ENCODE measurements at places on chromosomes 1 and 21.

GRCh38 chr1:223754681-223755431 lies 42.5 kb downstream of the CAPN2 start:
- DNase-seq, result no peak

- DNase-seq, result no peak
Measured at GRCh38 chr1:156750711-156751450, 594 bp downstream of the HDGF start.

DNA sequence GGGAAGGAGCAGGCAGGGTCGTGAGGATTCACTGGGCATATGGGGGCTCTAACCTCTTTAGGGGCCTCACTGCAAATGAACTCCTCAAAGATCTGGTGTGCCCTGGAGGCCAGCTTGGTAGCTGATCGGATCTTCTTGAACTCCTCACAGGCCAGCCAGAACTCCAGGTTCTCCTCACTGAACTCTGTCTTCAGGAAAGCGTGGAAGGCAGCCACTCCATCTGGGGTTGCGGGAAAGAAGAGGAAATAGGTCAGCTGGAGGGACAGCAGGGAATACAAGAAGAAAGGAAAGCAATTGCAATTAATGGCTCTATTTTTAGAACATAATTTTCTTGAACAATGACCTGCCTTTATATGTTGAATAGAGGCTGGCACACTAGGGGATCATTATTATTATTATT lies 2.3 kb downstream of the RGS16 start:
- DNase-seq, result no peak

DNA sequence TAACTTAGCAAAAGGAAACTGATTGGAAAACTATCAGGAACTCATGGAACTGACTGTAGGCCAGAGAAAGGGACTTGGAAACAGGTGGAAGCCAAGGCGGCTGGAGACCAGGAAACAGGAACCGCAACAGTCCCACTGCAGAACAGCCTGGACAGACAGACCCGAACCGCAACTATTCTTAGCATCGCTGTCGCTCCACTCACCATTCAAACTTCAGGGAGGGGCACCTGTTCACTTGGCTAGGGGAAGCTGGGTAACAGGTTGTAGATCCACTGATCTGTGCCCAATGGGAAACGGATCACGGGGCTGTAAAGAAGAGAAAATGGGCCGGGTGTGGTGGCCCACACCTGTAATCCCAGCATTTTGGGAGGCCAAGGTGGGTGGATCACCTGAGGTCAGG lies 61.9 kb downstream of the CLSTN1 start:
- DNase-seq, result no peak

GRCh38 chr1:117167402-117167801 lies 43.3 kb downstream of the VTCN1 start:
- no peak for DNase-seq

- peak; percentile 42 for DNase-seq
Measured at GRCh38 chr21:26136671-26137070, 33.9 kb downstream of the APP start.

DNA sequence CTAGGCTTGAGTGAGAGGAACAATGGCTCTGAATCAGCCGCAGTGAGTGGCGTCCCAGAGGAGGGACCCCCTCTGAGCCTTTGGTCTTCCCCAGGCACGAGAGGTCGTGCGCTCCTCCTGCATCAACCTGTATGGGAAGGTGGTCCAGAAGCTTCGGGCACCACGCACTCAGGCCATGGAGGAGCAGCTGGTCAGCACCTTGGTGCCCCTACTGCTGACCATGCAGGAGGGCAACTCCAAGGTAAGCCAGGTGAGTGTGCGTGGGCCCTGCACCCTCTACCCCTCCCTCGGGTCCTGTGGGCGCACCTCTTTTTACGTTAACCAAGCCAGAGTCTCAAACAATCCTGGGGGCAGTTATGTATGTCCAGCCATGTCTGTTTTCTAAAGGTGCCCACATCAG lies 13.7 kb upstream of the TTC4 start:
- no peak for DNase-seq

GRCh38 chr1:236129306-236129705 lies 13.0 kb upstream of the GPR137B start:
- no peak for DNase-seq

DNA sequence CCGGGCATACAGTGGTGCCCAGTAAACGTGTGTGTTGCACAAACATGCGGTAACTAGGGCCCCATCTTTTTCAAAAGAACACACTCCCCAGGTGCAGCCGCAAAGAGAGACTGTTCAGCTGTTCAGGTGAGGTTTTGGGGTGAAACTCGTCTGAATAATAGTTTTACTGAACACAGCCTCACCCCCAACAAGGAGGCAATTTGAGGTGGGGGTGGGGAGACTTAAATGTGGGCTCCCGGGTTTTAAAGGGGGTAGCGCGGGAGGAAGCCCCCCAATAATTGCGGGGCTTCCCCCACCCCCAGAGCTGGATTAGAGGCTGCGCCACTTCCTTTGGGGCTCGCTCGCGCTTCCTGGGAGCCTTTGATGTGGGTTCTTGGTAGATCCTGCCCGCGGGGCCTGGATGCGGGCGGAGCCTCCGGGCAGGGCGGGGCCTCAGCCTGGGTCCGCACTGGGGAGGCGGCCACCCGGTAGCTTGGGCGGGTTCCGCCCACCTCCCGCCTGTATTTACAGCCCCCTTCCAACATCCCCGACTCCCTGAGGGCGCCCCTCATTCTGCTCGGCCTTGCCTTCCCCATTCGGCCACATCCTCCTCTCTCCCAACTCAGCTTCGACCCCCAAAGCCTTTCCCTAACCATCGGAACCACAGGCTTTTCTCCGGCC lies 6.4 kb upstream of the EPHA2 start:
- DNase-seq, result no peak

DNA sequence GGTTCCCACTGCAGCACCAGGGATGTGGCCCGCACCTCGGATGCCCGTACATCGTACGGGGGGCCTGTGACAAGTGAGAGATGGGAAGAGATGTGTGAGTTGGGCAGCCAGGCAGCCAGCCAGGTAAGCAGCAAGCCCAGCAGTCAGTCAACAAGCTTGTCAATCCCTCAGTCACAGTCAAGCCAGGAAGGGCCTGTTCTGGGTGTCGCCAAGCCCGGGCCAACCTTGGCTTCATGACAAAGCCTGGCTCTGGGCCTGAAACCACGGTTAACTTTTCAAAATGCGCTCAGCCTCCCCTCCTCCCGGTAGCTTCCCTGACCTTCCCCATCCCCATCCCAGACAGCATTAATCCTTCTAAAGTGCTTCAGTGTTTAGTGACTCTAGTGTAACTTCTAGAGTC lies 31.8 kb downstream of the MYOM3 start:
- DNase-seq, result no peak

GRCh38 chr1:201053155-201053860 lies 29.8 kb upstream of the KIF21B start:
- no peak for DNase-seq

DNA sequence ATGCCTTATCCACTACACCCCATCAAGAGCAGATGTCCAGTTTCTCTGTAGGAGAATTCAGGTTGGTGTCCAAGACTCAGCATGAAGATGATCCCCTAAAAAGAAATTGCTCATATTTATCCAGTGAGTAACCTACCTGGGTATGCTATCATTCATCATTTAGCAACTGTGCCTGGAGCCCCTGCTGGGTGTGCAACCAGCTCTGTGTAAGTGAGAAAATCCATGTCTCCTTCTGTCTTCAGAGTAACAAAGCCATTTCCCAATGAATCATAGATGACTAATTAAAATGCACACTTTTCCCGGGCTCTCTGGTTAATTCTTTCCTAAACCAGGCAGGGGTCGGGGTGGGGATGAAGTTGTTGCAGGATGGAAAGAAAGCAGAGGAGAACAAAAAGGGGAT lies 35.8 kb downstream of the OLFML3 start:
- peak; percentile 28 for DNase-seq

- no peak for DNase-seq
Measured at GRCh38 chr1:64861611-64862010, 104.7 kb downstream of the JAK1 start.

DNA sequence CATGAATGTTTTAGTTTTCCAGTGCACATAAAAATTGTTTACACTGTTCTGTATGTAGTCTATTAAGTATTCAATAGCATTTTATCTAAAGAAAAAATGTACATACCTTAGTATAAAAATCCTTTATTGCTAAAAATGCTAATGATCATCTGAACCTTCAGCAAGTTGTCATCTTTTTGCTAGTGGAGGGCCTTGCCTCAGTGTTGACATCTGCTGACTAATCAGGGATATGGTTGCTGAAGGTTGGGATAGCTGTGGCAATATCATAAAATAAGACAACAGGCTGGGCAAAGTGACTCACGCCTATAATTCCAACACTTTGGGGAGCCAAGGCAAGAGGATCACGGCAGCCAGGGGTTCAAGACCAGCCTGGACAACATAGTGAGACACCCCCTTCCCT lies 9.0 kb downstream of the DYNLT5 start:
- DNase-seq, result no peak

GRCh38 chr1:235025422-235025984 lies 103.1 kb downstream of the TOMM20 start:
- DNase-seq, result no peak

- no peak for DNase-seq
Measured at GRCh38 chr1:32073299-32074229, 825 bp downstream of the TMEM39B start.

DNA sequence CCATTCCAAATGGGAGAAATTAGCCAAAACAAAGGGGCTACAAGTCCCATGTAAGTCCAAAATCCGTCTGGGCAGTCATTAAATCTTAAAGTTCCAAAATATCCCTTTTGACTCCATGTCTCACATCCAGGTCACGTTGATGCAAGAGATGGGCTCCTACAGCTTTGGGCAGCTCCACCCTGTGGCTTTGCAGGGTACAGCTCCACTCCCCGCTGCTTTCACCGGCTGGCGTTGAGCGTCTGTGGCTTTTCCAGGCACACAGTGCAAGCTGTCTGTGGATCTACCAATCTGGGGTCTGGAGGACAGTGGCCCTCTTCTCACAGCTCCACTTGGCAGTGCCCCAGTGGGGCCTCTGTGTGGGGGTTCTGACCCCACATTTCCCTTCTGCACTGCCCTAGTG lies 130.2 kb downstream of the TPR start:
- no peak for DNase-seq

DNA sequence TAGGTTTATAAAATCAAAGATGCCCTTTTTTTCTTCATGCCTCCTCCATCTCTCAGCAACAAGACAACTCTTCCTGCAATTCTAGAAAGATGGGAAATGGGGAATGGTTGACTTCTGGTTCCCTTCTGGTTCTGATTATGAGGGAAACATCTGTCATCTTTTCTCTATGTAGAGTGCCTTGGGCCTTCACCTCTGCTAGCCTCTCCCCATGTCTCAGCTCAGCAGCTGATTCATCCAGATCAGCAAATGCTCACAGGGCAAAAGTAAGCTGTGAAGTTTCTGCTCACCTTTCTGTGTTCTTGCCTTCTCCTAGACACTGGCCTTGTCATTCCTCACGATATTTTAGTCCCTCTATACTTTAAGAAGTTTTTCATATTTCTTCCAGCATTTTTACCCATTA lies 17.8 kb upstream of the BECN2 start:
- DNase-seq, result no peak

DNA sequence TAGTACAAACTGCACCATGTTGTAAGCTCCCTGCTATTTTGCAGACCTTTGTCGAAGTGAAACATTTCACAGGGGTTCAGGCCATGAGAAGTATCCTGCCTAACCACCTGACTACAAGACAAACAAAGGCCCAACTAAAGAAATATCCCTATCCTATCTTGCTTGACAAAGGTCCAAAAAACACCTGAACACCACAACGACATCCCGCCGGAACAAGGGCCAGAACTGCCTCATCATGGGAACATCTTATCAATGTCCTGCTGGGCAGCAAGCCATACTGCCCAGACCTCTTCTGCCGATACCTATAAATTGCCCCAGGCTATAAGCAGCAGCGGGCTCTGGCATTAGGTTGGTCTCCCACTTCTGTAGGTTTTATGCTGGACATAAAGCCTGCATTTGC lies 12.3 kb downstream of the MYSM1 start:
- no peak for DNase-seq

DNA sequence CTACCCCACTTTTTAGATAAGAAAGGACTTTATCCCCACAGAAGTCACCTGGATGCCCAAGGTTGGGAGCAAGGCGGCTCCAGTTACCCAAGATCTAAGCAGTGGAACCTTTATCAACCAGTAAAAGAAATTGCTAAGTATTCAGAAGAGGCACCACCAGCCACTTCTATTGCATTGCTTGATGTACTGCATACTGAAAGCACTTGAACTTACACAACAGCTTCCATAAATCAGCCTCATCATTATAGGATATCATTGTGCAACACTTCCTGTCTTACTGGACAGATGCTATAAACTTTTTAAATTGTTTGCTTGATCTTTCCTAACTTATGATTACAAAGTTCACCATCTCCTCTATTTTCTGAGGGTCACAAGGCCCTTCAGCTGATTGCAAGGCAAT lies 642.7 kb upstream of the CXADR start:
- DNase-seq, result no peak

DNA sequence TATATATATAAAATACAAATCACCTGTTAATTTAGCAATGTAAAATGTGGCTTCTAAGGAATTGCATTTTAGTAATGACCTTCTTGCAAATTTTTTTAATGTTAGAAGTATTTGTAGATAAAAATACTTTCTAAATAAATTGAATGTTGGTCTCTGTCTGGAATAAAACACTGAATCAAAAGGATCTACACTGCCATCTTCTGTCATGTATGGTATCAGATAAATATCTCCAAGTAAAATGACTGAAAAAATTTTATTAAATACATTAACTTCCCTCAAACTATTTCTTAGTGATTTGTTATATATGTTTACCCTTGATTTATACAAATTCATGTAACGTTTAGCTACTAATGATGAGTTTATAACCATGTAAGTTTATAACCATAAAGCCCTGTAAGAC lies 2029.3 kb downstream of the MRPL39 start:
- no peak for DNase-seq

- DNase-seq, result peak; percentile 12
Measured at GRCh38 chr1:245888809-245889208, 618.3 kb downstream of the SMYD3 start.

DNA sequence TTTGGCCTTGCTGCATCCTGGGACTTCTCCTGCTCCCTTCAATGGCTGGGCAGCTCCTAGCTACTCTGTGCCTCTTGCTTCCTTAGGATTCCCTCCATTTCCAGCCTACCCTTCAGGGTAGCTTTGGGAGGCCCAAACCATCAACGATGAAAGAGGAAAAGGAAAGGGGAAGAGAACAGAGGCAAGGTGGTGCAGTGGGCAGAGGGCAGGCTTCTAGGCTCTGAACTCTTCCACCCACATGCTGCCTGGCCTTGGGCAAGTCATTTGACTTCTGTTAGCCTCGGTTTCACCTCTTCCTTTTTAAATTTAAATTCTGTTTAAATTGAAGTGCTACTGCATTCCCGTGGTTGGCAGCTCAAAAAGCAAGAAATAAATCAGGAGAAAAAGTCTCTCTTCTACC lies 5.7 kb upstream of the PPM1J start:
- no peak for DNase-seq

GRCh38 chr1:247077876-247078257 lies 744 bp downstream of the ZNF670 start:
- no peak for DNase-seq

- peak; percentile 31 for DNase-seq
Measured at GRCh38 chr1:227729881-227730629, 5.0 kb downstream of the JMJD4 start.
